ENCODE measurements at places on chromosomes 11 and 22.
A peak's percentile ranks its signal among the peaks of the same experiment; 100 is the strongest.

DNA sequence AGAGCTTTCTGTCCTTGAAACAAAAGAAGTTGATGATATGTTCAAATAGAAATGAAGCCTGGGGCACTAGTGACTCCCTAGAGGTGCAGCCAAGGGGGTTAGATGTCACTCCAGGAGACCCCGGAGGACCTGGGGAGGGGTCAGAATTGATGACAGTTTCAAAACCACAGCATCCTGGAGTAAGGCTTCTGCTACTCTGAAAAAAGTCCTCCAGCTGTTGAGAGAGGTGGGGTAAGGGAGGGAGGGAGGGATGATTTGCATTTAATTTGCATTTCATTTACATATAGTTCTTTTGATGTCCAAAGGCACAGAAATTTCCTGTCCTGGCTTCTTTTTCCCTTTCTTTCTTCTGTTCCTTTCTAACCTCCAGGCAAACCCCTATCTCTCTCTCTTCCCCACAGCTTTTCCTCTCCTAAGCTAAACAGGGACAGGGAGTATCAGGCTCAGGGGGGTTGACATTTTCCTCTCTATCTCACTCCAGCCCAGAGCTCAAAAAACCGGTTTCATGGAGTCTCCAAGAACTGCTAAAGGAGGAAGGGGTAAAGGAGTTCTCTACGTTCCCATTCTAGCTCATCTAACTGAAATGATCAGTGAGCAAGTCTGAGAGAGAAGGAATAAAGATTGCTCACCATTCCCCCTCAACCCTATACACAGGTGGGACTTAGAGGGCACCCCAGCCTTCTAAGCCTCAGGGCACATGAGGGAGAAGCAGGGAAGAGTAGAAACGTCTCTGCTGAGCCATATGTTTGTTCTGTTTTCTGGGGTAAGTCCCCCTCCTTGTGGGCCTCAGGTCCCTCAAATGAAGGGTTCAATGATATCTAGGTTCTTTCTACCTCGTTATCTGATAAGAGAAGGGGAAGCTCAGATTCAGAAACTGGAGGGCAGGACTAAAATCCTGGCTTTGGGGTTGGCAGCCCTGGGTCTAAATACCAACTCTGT, 3.5 kb upstream of the POU2F3 start:
- DNase-seq = no peak

DNA sequence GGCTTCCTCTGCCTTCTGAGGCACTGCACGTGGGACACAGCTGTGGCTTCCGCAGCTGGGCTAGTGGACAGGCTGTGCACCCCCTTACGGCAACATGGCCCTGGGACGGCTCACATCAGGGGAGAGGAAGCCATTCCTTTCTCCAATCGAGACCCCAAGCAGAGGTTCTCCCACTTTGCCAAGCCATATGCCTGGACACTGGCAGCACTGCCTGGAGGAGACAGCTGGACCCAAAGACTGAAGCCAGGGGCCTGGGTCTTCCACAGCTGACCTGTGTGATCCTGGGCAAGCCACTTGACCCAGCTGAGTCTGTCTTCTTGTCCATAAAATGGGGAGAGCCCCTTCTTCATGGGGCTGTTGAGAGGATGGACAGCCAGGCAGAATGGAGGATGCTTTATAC, 65.4 kb downstream of the SHISAL1 start:
- DNase-seq = no peak

DNA sequence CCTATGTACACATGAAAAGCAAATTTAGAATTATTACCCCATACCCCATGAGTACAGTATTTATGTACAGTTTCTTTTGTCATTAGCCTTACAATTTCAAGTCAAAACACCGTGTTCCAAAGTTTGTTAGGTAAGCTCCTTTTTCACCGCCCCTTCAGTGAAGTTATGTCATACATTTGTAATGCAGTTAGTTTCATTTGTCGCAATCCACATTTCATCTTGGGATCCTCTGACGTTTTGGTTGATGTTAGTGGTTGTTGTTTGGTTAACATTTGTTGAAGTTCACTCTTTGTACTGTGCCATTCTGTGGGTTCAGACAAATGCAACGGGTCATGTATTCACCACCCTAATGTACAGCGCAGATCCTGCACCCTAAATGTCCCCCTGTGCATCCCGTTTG, 45.2 kb downstream of the ARHGEF12 start:
- DNase-seq = no peak

DNA sequence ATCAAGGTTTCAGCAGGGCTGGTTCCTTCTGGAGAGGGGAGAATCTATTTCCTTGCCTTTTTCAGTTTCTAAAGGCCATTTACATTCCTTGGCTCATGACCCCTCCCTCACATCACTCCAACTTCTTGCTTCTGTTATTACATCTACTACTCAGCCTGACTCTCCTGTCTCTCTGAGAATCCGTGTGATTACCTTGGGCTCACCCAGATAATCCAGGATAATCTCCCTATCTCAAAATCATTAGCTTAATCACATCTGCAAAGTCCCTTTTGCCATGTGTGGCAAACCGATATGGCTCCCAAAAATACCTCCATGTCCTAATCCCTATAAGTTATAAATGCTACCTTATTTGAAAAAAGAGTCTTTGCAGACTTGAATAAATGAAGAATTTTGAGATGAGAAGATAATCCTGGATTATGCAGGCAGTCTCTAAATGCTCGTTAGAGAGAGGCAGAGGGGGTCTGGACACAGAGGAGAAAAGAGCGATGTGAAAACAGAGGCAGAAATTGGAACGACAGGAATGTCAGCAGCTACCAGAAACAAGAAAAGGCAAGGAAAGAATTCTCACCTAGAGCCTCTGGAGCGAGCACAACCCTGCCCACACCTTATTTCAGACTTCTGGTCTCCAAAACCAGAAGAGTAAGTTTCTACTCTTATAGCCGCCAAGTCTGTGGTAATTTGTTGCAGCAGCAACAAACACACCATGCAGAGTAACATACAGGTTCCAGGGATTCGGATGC, 23.6 kb upstream of the ARHGAP32 start:
- no peak for DNase-seq

DNA sequence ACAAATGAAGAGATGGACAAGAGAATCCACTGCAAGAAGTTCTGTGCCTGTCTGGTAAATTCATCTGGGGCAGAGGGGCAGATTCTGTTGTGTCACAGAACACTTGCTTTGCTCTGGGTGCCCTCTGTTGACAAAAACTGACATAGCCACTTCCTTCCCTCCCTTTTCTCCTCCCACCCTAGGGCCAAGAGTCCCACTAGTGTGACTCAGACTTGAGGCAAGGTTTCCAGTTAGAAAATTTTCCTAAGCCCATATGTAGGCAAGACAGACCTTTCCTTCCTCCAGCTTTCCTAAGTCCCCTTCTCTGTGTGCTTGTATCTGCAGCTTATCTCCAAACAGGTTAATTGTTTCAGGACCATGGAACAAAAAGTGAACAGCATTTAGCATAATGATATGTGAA, 106.8 kb downstream of the RBFOX2 start:
- DNase-seq = no peak

DNA sequence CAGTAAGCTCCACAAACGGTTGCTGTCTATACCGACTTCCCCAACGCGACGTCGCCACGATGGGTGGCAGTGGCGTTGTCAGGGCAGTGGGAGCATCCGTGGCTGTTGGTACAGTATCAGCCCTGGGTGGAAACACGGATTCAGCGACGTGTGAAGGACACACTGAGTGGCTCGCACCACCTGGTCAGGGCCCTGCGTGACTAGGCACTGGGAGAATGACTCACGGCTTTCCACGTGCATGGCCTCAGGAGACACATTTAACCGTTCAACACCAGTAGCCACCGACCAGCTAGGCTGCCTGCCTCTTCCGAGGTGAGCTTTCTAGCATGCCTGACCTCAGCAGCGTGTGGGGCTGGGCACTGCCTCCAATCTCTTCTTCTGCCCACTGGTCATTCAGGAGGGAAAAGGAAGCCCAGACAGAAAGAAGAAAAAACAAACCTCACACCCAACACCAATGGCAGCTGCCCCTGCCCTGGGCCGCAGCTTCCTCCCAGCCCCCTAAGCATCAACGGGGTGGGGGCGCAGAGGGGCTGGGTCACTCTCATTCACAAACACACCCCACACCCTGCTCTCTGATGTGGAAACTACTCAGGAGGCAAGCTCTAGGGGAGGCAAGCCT, 59.0 kb downstream of the MYH9 start:
- peak; percentile 28 for DNase-seq

- DNase-seq = no peak
These were observed 72.8 kb downstream of the ARHGAP42 start for GRCh38 chr11:100759856-100760255.

GRCh38 chr22:18121506-18121905, 10.9 kb downstream of the TUBA8 start:
- no peak for DNase-seq

DNA sequence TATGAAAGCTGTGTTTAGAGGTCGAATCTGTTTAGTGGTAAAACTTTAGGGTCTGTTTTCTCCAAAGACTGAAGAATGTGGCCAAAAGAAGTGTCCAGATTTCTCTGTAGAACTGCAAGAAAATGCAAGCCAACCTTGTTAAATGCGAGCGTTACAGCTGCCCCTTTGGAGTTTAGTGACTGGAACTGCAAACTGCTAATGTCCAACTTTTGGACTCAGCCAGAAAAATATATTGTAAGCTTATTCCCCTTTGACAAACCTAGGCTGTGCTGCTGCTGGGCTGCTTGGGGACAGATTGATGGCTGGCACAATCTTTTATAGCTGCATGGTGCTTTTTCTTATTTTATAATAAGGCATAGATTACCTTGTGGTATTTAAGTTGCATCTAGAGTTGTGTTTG, 3.9 kb downstream of the TEAD1 start:
- no peak for DNase-seq

GRCh38 chr11:130778705-130779104, 137.6 kb downstream of the SNX19 start:
- no peak for DNase-seq

DNA sequence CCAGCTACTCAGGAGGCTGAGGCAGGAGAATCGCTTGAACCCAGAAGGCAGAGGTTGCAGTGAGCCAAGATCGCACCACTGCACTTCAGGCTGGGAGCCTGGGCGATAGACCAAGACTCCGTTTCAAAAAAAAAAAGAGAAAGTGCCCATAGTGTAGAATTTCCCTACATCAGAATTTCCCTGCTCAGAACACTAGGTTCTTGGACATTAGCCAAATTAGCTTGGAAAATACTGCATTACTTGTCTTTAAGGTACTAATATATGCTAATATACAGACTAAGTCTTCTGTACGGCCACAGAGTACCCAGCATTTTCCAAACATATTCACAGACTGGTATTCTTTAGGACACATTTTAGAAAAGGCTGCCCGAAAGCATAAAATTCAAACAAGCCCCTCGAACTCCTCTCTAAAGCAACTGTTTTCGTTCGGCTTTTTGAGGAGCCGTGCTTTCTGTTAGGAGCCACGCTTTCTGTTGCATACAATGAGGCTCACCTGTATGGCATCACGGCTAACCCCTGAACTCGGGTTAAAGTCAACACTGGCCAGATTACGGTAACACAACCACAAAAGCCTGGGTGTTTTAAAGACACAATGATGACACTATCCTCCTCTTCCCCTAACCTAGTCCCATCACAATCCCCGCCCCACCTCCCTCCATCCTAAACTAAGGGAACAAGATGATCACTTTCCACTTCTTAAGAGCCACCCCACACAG, 18.4 kb downstream of the TNKS1BP1 start:
- DNase-seq = no peak

DNA sequence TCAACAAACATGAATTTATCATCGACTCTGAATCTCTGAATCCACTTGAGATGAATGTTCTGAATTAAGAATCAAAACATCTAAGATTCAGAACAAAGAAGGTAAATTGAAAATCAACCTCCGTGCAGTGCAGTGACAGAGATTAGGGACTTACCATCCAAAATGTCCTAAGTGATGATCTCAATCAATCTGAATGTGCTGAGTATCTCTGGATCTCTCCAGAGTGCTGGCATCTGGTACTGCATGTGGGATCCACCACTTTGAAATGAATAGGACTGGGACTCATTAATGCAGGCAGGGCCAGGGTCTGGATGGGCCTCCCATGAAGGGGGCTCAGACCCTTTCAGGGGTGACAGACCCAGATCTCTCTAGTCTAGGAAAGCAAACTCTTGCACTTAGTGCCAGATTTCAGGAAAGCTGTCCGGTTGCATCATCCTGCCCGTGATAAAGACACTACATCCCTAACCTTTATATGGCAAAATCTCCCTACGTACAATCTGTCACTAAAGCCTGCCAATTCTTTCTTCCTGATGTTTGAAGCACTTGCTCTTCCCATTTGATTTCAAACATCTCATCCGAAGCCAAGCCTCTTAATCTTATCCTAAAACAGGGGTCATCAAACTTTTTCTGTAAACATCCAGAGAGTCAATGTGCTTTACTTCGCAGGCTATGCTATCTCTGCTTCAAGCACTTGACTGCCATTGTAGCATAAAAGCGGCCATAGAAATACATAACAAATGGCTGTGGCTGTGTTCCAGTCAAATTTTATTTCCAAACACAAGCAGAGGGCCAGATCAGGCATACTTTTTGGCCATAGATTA, 263.3 kb downstream of the LARGE1 start:
- no peak for DNase-seq

DNA sequence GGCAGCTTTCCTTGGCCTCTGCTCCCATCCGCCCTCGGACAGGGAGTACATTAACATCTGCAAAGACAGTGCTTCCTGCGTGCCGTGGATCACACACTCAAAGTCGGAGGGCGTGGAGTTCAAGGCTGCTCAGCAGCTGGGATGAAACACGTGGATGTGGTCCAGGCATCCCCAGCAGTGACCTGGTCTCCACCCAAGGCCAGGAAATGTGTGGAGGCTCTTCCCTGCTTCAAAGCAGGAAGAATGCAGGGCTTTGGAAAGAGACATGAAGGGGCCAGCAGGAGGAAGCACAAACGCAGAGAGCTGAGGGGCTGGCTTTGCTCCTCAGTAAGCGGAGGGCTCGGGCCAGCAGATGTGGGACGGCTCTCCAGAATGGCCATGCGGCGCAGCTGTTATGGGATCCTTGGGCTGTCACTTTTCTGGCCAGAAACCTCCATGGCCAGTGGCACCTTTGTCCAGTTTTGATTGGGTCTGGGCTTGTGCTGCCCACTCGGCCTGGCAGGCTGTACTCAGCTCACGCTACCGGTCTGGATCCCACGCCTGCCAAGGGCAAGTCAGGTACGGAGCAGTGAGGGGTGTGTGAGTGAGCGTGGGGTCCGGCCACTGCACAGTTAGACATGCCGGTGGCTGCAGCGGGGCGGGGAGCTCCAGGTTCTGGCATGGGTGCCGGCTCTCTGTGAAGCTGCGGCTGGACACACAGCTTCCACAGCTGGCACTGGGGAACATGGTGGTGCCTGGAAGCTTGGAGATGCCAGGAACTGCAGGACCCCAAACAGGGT, 438.0 kb downstream of the TBC1D22A start:
- no peak for DNase-seq

DNA sequence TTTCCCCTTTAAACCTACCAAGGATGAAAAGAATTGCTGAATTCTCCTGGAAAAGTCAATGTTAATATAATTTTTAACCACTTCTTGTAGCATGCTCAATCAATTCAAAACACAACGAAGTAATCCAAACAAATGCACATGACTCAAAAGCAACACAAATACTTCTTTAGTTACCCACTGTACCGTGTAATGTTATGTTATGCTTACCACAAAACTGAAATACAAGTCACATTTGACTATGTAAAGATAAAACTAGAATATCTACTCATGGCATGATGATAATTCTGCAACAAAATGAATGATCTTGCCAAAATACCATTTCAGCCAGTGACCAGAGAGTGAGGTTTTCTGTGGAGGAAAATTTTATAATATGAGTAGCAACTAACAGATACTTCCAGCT, 587.0 kb downstream of the DLG2 start:
- DNase-seq = no peak
